GM04504 (cell line): ENCODE measurements at places on chromosomes 4 and X.

DNA sequence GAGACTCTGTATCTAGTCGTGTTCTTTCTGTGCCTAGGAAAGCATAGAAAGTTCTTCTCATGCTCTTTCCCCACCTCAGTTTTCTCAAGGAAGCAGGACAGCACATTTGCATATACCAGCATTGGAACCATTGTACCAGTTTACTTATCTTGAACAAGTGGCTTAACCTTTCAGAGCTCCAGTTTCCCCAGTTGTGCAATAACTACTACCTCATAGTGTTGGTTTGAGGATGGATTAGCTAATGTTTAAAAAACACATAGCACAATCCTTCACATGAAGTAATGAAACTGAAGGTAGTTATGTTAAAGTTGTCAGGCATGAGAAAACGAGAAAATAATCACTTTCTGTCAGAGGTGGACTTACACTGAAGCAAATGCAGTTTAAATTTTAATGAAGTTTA lies 92.2 kb upstream of the H2AZ1 start:
- DNase-seq, result no peak

DNA sequence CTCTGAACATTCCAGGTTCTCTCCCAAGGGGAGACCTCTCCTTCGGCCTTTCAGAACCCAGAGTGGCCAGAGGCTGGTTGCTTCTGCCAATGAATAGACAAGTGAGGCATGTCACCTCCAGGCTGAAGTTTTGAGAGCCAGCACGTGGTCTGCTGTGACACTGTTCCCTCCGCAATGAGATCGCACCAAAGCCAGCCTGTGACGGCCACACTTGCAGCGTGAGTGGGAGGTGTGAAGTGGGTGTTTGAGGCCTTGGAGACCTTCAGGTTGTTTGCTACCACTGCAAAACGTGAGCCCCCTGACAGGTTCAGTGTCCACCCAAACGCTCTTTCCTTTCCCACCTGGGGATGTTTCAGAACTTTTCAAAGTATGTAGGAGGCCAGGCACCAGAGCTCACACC lies 81.0 kb downstream of the WFS1 start:
- no peak for DNase-seq

DNA sequence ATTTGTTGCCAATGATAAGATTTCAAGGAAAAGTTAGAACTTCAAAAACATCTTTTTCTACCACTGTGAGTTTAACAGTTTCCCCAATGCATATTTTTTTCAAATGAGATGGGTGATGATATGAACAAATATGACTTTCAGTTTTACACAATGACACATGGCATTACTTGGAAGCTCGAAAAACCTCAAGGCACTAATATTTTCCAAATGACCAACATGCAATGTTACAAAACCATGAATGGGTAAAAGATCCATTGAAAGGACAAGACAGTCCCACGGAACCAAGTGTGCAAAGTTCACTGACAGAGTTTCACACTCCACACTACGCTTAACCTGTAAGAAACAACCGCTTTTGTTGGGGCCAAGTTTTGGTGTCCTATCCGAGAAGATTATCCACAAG lies 84.5 kb downstream of the CD99L2 start:
- peak; percentile 20 for DNase-seq

DNA sequence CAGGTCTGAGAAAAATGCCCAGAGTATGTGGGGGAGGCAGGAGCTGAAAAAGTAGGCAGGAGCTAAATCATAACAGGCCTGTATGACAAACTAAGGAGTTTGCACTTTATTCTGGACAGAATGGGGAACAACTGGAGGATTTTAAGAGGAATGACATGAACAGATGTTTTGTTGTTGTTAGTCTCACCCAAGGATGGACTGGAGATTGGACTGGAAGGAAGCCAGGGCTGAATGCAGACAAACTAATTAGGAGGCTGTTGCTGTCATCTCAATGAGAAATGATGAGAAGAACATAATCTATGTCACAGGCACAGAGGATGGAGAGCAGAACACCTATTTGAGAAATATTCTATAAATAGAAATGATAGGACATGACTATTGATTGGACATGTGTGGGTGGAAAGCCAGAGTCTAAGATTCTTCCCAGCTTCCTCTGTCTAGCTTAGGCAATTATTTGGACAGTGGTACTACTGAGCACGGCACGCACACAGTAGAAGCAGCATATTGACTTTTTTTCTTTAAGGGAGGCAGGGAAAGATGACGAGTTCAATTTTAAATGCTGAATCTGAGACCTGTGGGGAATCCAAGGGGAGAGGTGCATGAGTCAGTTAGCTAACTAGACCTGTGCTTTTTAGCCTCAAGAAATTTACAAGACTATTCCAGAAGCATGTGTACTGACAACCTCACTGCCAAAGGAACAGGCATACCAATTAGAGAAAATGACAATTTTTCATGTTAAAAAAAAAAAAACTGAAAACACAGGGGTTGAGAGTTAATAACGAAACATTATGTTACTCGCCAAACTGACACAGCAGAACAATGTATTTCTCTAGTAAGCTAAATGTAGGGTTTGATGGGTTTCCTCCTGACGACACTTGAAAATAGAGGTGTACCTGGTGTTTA lies 963 bp upstream of the USO1 start:
- DNase-seq, result peak; percentile 27

GRCh38 chr4:1504595-1505500 lies 98.6 kb upstream of the NKX1-1 start:
- no peak for DNase-seq

DNA sequence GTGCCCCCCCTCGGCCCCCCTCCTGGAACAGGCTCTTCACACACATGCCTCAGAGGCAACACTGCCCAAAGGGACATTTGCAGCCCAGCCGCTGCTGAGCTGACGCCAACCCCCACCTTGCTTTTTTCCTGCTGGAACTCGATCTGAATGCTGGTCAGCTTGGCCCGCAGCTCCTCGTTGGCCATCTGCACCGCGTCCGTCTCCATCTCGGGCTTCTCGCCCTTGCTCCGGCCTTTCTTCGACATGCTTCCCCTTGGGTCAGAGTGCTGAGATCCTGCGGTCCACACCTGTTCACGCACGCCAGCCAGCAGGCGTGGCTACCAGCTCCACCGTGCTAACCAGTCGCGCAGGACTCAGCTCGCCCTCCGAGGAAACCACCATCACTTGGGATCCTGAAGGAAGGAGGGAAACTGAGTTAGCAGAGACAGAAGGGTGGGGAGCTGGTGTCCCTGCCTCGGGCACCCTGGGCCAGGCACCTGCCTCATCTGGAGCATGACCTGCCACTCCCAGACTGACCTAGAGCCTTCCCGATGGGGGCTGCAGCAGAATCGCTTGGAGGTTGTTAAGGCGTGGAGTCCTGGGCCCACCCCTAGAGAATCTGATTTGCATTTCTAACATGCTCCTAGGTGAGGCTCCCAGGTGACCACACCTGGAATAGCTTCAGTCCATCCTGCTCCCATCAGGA lies 87.6 kb downstream of the JAKMIP1 start:
- DNase-seq, result no peak

DNA sequence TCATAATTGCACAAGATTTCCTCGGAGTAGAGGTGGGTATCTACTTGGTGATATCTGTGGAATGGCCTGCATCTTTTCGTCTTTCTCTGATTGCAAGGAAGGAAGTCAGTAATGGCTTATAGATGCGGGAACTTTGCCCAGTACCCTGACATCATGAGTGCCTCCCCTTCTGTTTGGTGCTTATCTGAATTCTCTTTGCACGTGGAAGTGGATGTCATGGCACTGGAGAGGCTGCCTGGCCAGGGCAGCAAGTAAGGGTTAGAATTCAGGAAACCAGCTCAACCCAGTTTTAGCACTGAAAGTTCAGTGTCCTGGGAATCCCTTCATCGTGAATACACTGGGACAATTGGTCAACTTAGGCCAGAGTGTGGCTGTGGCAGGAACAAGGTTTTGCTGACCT lies 83.5 kb upstream of the RAPGEF2 start:
- no peak for DNase-seq

- DNase-seq, result no peak
Measured at GRCh38 chr4:90689739-90690138, 562.5 kb downstream of the CCSER1 start.

GRCh38 chrX:72117636-72118210 lies 14.0 kb downstream of the RTL5 start:
- no peak for DNase-seq

GRCh38 chrX:25049971-25050370 lies 34.2 kb upstream of the ARX start:
- DNase-seq, result no peak

DNA sequence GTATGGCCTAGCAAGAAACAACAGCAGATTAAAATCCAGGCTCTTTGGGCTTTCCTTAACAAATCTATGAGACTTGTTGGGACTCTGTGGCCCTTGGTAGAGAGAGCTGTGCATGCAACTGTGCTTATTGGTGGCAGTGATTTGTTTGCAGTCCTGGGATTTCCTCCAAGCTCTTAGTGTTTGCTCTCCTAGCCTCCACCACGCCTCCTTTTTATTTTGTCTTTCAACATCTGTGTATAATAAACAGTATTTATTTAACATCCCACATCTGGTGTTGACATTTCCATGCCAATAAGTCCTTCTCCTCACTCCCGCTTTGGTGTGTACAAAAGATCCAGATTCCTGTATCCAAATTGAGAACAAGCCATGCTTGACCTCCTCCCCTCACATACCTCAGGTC lies 3.1 kb downstream of the TNMD start:
- DNase-seq, result no peak

DNA sequence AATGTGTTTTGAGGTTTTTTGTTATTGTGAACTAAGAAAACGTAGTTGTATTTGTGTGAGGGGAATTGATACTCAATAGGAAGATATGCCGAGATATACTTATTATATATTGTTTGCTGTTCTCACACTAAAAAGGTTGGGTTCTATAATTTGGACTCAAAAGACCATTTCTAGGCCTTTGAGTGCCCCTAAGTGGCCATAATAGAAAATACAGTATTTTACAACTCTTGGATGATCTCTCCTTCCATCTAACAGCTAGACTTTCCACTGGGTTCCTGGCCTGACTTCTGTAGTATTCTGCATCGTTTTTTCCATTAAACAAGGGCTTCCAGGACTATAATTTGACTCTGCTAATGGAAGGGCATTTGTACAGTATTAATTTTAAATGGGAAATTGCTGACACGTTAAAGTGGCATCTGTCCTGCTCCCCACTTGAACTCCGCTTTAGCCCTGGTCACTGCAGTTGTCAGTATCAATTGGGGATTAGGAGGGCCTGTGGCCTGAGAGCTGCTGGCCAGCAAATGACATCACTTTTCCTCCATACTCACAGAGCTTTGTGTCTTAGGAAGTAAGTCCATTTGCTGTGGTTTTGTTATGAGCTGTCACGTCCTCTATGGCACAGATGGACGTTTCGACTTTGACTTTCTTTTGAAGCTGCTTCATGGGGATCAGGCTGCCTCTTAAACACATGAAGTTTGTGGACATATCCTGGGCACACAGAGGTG lies 176.9 kb downstream of the SLIT2 start:
- DNase-seq, result no peak

DNA sequence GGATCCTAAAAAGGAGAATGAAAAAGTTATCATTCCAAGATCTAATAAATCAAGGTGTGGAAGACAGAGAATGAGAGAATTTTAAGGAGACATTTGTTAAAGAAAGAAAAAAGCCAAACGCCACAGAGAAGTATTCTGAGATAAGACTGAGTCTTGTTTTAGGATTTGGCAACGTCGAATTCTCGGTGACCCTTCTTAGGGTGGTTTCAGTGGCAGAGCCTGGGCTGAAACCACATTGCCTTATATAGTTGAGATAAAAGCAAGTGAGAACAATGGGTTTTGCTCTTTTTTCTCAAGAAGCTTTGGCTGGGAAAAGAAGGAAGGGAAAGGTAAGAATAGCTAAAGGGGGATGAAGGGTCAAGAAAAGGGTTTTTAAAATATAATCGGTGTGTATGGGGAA lies 209.4 kb downstream of the VEGFC start:
- no peak for DNase-seq

DNA sequence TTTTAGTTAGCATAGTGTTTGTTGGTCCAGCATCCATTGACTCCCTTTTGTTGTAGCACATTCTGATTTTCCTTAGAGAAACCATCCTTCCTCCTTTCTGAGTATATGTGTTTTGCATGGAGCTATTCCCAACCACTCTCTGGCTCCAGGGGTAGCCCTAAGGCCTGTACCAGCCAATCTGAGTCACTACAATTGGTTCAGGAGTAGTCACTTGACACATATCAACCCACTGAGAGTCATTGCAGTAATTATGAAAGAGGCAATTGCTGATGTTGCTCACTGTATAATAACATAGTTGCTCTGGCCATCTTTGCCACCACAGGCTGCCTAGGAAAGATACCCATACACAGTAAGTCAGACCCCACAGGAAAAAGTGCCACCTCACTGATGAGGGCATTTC lies 71.2 kb upstream of the GRID2 start:
- DNase-seq, result no peak

GRCh38 chr4:167102475-167102874 lies 131.8 kb downstream of the SPOCK3 start:
- DNase-seq, result no peak

DNA sequence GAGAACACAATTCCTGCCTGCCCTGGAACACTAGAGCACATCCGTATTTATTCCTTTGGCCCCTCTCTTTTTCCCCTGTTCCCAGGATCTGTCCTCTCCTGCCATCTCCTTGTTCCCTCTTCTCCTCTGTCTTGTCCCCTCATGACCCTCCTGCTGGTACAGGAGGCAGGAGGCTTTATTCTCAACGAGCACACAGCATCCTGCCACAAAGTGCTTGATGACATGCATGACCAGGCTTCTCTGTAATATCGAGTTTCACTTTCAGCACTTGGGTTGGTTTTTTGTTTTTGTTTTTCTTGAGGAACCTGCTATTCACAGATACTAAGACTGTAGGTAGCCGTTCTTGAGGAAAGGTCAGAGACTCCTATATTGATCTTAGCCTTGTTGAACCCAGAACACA lies 35.3 kb downstream of the NALF2 start:
- DNase-seq, result no peak

DNA sequence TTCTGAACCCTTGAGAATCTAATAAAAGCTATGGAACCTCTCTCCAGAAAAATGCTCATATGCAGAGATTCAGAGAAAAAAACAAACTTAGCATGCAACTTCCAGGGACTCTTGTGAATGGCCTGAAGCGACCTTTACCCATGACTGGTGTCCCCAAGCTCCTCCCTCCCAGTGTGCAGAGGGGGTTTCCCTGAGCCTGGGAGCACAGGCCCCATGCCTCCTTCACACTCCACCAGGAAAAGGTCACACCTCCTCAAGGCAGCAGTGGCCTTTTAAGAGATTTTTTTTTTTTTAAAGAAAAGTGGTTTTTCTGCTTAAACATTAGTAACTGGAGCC lies 13.3 kb upstream of the UBA6 start:
- no peak for DNase-seq
